ENCODE measurements at places on chromosomes 7 and 10.

- H3K4me1 ChIP-seq = no peaks in the 10 kb centered on the region
- H3K27ac ChIP-seq = no peak overlapping the region
- peaks cover 82% of the 10 kb centered on the region for H3K36me3 ChIP-seq
- no peak for DNase-seq
- H3K27me3 ChIP-seq = no peaks in the 10 kb centered on the region
Observed at GRCh38 chr10:73156054-73156453, 11.8 kb downstream of the ECD start.

DNA sequence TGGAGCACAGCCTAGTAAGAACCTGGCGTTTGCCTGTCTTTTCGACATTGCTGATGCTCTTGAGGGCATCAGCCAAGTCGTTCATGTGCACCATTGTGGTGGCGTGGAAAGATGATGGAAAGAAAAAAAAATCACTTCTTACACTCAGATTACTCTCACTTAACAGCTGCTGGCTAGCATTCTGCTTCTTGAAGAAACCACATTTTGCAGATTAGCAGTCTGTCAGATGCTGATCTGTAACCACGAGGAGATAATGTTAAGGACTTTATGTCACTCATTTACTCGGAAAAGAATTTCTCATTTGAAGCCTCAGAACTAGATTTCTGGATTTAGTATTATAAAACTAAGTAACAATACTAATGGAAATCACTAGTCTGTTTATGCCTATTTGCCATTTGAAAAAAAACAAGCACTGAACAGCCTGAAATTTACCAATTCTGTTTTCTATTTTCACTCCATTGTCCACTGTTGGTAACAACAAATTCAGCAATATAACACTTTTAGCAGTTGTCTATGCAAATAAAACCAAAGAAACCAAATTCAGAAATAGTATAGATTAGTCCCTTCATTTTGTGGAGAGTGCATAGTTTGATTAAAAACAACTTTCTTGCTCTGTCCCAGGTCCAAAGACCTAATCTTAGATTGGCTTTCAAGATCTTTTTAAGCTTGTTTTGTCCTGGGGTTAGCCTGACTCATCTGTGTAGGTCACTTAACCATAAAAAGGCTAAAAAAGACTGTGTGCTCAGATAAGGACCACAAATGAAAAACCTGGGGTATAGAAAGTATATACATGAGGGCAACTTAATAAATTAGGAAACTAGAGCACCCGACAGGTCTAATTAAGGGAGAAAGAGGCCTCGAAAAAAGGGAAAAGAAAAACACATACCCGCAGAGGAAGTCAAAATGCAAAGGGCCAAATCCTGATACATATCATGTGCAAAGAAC lies 67.5 kb downstream of the NT5C2 start:
- H3K36me3 ChIP-seq = no peaks in the 10 kb centered on the region
- peaks cover 55% of the 10 kb centered on the region for H3K4me1 ChIP-seq
- no peak for DNase-seq
- no peaks in the 10 kb centered on the region for H3K27me3 ChIP-seq

DNA sequence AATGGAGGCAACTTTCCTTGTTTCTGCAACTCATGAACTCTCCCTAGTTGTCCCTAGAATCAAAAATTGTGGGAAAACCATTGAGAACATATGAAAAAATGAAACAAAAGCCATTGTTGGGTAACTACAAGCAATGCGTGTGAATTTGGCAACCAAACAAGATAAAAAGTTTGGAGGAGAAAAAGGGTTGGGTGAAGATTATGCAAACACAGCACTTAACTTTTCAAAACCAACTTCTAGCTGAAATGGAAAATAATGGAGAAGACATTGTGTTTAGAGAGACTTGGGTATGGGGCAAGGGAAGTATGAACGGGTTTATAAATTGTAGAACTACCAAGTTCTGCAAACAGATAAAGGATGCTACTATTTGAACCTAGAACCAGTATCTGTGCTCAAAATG lies 89.0 kb upstream of the SVIL start:
- H3K4me1 ChIP-seq = peaks cover 55% of the 10 kb centered on the region
- peak overlapping the region; percentile 6 for H3K4me3 ChIP-seq
- peak overlapping the region; percentile 70 for H3K27ac ChIP-seq
- no peak for DNase-seq
- no peaks in the 10 kb centered on the region for H3K36me3 ChIP-seq

- no peak overlapping the region for H3K27ac ChIP-seq
- DNase-seq = no peak
- H3K27me3 ChIP-seq = no peaks in the 10 kb centered on the region
- no peak overlapping the region for H3K4me3 ChIP-seq
- no peaks in the 10 kb centered on the region for H3K4me1 ChIP-seq
Observed at GRCh38 chr7:1733206-1733907, 63.3 kb downstream of the ELFN1 start.

GRCh38 chr7:111192614-111193413 lies 101.9 kb downstream of the LRRN3 start:
- no peak overlapping the region for H3K27ac ChIP-seq
- no peaks in the 10 kb centered on the region for H3K27me3 ChIP-seq
- H3K36me3 ChIP-seq = no peaks in the 10 kb centered on the region
- no peaks in the 10 kb centered on the region for H3K4me1 ChIP-seq

- H3K4me3 ChIP-seq = no peak overlapping the region
- H3K4me1 ChIP-seq = no peaks in the 10 kb centered on the region
- DNase-seq = no peak
Observed at GRCh38 chr7:66837007-66837406, 84.0 kb upstream of the TMEM248 start.

DNA sequence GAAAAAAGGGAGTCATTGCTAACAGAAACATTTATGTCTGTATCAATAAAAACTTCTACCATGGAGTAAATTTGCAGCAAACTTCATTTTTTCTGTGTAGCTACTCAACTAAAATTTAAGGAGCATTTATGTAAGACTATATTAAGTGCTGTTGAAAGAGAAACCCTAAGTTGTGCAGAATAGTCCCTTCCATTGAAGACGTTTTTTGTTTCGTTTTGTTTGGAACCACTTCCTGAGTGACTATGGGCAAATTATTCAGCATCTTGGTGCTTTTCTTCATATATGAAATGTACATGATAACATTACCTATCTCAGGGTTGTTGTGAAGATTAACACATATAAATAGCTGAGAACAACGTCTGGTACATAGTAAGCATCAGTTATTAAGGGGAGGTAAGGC lies 24.3 kb downstream of the SEM1 start:
- peaks cover 3% of the 10 kb centered on the region for H3K36me3 ChIP-seq
- no peaks in the 10 kb centered on the region for H3K27me3 ChIP-seq
- H3K27ac ChIP-seq = no peak overlapping the region
- H3K4me1 ChIP-seq = no peaks in the 10 kb centered on the region
- DNase-seq = no peak
- H3K4me3 ChIP-seq = no peak overlapping the region

DNA sequence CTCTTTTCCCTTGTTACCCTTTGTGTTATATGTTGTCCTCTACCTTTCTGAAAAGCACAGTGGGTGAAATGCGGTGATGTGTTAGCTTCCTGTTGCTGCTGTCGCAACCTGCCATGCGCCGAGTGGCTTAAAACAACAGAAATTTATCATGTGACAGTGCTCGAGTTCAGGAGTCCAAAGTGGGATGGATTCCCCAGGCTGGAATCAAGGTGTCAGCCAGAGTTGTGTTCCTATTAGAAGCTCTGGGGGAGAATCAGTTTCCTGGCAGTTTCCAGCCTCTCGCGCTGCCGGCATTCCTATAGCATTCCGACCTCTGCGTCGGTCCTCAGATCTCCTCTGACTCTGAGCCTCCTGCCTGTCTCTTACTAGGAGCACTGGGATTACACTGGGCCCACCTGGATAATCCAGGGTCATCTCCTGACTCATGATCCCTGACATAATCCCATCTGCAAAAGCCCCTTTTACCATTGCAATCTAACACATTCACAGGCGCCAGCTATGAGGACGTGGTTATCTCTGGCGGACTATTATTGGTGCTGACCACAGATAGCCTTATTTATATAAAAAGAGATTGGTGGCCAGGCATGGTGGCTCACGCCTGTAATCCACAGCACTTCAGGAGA lies 207.5 kb downstream of the CUX1 start:
- DNase-seq = no peak
- peaks cover 8% of the 10 kb centered on the region for H3K36me3 ChIP-seq
- no peak overlapping the region for H3K27ac ChIP-seq
- H3K4me3 ChIP-seq = no peak overlapping the region

DNA sequence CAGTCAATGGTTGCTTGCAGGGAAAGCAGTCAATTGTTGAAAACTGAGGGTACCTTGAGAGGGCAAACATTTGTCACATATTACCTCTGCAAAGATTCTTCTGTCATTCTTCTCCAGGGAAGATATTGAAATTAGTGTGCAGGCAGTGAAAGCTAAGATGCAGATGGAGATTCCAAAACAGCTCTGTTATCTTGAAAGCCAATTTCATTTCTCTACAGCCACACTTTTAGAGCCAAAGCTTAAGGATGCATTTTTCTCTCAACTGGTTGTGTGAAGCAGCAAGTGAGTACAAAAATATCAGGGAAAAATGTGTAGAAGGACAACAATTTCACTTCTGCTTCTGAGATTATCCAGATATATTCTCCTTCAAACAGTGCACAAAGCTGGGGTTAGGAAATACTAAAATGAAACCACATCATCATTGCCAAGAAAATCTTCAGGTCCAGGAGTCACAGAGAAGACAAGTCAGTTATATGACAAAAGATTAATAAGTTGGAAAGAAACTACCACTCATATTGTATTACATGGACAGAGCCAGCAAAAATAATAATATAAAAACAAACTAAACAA lies 16.3 kb downstream of the SGMS1 start:
- H3K27me3 ChIP-seq = no peaks in the 10 kb centered on the region
- no peak for DNase-seq
- peaks cover 6% of the 10 kb centered on the region for H3K4me1 ChIP-seq
- H3K27ac ChIP-seq = no peak overlapping the region
- no peak overlapping the region for H3K4me3 ChIP-seq
- no peaks in the 10 kb centered on the region for H3K36me3 ChIP-seq

- H3K27ac ChIP-seq = no peak overlapping the region
- no peaks in the 10 kb centered on the region for H3K27me3 ChIP-seq
Observed at GRCh38 chr10:59577984-59578383, 131.7 kb downstream of the SLC16A9 start.

- no peak within 1 kb of the TSS for H3K27ac ChIP-seq
- H3K27me3 ChIP-seq = no peaks in the 10 kb centered on the region
- peak within 1 kb of the TSS; percentile 38 for H3K4me3 ChIP-seq
Observed at GRCh38 chr7:140403878-140404564, at the start of gene RAB19. TSS of gene RAB19 (plus strand) at chr7:140404058. CDS start at chr7:140407647, 3,589 bp downstream.

- no peaks in the 10 kb centered on the region for H3K27me3 ChIP-seq
- DNase-seq = no peak
- H3K27ac ChIP-seq = peak overlapping the region; percentile 35
- peaks cover 4% of the 10 kb centered on the region for H3K4me1 ChIP-seq
Observed at GRCh38 chr10:76523791-76524351, 1092.4 kb downstream of the LRMDA start.

GRCh38 chr7:15593382-15593781 lies 31.6 kb upstream of the AGMO start:
- no peaks in the 10 kb centered on the region for H3K36me3 ChIP-seq
- H3K4me3 ChIP-seq = no peak overlapping the region
- no peak for DNase-seq
- no peaks in the 10 kb centered on the region for H3K4me1 ChIP-seq
- no peak overlapping the region for H3K27ac ChIP-seq

DNA sequence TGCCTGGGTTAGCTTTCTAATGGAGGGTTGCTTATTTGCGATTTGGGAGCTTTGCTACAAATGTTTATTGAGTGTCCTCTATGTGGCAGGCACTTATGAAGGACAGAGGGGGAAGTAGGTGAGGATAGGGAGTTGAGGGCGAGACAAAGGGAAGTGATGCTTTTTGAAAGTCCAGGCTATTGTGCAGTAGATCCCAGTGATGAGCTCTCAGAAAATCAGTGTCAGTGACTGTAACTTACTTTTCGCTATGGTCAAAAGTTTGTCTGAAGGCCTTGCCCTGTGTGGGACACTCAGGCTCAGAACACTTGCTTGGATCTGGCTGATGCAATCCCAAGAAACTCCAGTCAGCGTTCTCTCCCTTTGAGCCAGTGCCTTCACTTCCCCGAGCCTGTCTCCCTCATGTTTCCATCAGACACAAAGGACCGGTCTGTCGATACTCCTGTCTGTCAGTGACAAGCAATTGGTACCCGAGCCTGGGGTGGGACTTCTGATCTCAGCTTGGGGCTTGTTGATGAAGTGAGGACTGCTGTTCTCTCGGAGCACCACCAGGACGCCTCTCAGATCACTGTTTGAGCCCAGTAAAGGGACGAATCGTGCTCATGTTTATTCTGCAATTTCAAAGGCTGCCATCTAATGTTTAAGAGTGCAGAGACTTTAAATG lies 63.1 kb upstream of the SORCS3 start:
- H3K27me3 ChIP-seq = no peaks in the 10 kb centered on the region
- DNase-seq = no peak
- no peak overlapping the region for H3K4me3 ChIP-seq
- no peak overlapping the region for H3K27ac ChIP-seq
- H3K4me1 ChIP-seq = no peaks in the 10 kb centered on the region

DNA sequence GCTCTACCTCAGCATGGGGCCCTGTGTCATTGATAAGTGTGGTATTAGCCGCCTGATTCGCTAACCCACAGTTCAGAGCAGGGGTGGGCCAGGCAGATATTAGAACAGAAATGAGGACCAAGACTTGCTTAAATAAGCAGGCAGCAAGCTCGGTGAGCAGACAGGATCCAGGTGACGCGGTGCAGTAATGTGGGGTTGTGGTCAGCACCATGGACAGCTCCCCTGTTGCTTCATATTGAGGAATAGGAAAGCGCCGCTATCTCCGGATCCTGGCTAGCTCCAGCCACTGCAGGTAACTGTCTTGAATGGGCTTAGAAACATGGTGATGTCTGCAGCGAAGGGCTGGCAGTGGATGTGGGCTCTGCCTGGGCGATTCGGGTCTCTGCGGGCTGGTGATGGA lies 51.3 kb upstream of the GPR26 start:
- DNase-seq = no peak
- no peak overlapping the region for H3K4me3 ChIP-seq
- no peaks in the 10 kb centered on the region for H3K36me3 ChIP-seq
- no peaks in the 10 kb centered on the region for H3K4me1 ChIP-seq
- H3K27me3 ChIP-seq = no peaks in the 10 kb centered on the region

Data from ascending aorta (tissue), 2 donors.